Renal cortical epithelial cell (primary cell): ENCODE measurements at places on chromosomes 7 and 10. TPM values are rescaled to one million over a fixed set of nuclear protein-coding genes. Genes with fewer than 3 reads are reported as not detected.

NEUROG3 gene
- total RNA-seq: not detected in 2 replicates

NUTM2B gene
- 0.85 TPM in 1 of 2 replicates, not detected in the other for total RNA-seq

C10orf143 gene
- 0.85 TPM in 1 of 2 replicates, not detected in the other for total RNA-seq

TEX36 gene
- total RNA-seq: not detected in 2 replicates

HIPK2 gene
- 22.7 and 186 TPM in 2 replicates for total RNA-seq

PITX3 gene
- 1.7 and 2.2 TPM in 2 replicates for total RNA-seq

FKBP6 gene
- total RNA-seq: not detected in 2 replicates

TMEM236 gene
- 0.10 TPM in 1 of 2 replicates, not detected in the other for total RNA-seq

ARHGEF5 gene
- 15.6 and 34.1 TPM in 2 replicates for total RNA-seq

PPP1R17 gene
- total RNA-seq: not detected in 2 replicates

PRPS1L1 gene
- total RNA-seq: not detected in 2 replicates

ESYT2 gene
- 134 and 226 TPM in 2 replicates for total RNA-seq

TMEM176B gene
- total RNA-seq: 0.75 and 1.0 TPM in 2 replicates

OIT3 gene
- 0.25 TPM in 1 of 2 replicates, not detected in the other for total RNA-seq

SPDYE9 gene
- not detected in 2 replicates for total RNA-seq

SAP25 gene
- not detected in 2 replicates for total RNA-seq

ANXA8L1 gene
- 1.6 TPM in 1 of 2 replicates, not detected in the other for total RNA-seq

SCD gene
- 44.7 and 189 TPM in 2 replicates for total RNA-seq

NUPR2 gene
- total RNA-seq: 0.20 TPM in 1 of 2 replicates, not detected in the other

RHEB gene
- 84.8 and 115 TPM in 2 replicates for total RNA-seq

CXCL12 gene
- total RNA-seq: 2.1 and 5.4 TPM in 2 replicates

ZNF503 gene
- 5.2 and 21.7 TPM in 2 replicates for total RNA-seq

C10orf62 gene
- total RNA-seq: 0.35 and 3.2 TPM in 2 replicates

FAM237B gene
- total RNA-seq: not detected in 2 replicates

PLAC9 gene
- total RNA-seq: not detected in 2 replicates

HYCC1 gene
- 41.3 and 49.0 TPM in 2 replicates for total RNA-seq

TMEM120A gene
- 17.9 and 19.2 TPM in 2 replicates for total RNA-seq

KCND2 gene
- total RNA-seq: 0.05 and 0.17 TPM in 2 replicates

ACTL6B gene
- not detected in 2 replicates for total RNA-seq

DBNL gene
- total RNA-seq: 158 and 181 TPM in 2 replicates

PDE1C gene
- 2.3 and 6.1 TPM in 2 replicates for total RNA-seq
